ENCODE measurements at places on chromosomes 3 and 15.

- DNase-seq: no peak
Observed at GRCh38 chr3:160210799-160211221, 14.4 kb upstream of the C3orf80 start.

GRCh38 chr15:50880651-50881114, 27.8 kb upstream of the AP4E1 start:
- DNase-seq: no peak

GRCh38 chr3:69647511-69648110, 91.7 kb upstream of the MITF start:
- no peak for DNase-seq

DNA sequence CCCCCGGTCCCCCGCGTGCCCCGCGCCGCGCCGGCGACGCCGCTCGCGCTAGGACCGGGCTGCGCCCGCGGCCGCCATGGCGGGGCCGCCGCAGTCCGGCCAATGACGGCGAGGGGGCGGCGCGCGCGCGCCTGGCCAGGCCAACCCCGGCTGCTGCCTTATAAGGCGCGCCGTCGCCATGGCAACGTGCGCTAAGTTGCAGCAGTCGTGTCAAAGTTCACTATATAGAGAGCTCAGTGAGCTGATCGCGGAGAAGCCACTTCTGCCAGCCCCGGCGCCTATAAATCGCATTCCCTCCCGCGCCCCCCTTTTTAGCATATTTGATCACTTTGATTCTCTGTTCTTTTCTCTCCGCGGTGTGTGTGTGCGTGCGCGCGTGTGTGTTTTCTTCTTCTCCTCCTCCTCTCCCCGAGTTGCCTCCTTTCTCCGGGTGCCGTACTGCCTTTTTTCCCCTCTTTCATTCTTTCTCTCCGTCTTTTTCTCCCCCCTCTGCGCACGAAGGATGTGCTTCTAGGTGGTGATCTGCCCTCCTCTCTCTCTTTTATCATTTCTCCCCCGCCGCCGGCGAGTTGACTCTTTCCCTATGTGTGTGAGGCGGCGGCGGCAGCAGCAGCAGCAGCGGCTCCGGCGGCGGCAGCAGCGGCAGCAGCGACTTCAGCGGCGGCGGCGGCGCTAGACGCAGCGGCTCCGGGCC, at the start of gene NR2F2:
NR2F2 (plus strand) TSS at position 251 of the 694 bp plus-strand sequence. CDS start 1,406 bp downstream, outside the sequence.
- peak; percentile 5 for DNase-seq

DNA sequence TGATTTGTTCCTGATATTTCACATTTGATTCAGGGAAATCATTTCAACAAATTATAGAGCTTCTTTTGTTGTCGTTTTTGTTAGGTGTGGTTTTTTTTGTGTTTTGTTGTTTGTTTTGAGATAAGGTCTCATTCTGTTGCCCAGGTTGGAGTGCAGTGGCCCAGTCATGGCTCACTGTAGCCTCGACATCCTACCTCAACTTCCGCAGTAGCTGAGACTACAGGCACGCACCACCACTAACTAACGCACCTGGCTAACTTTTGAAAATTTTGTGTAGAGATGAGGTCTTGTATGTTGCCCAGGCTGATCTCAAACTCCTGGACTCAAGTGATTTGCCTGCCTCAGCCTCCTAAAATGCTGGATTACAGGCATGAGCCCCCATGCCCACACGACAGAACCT, 177.0 kb downstream of the AKAP13 start:
- no peak for DNase-seq

DNA sequence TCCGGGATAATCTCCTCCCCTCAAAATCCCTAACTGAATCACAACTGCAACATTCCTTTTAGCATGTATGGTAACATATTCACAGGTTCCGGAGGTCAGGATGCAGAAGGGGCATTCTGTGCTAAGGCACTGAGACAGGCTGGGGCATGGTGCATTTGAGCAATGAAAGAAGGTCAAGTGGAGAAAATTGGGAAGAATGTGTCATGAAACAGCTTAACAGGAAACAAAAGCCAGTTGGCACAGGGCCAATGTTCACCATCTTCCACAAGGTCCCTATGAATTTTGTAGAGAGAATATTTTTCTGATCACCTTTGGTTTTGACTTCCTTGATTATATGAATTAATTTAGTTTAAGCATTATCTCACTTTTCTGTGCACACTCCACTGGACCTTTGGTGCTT, 587.7 kb upstream of the NR2F2 start:
- no peak for DNase-seq

- DNase-seq: no peak
Observed at GRCh38 chr3:57141719-57142410, 23.3 kb downstream of the IL17RD start.

- no peak for DNase-seq
Observed at GRCh38 chr3:62379321-62379798, 6.0 kb upstream of the FEZF2 start.

GRCh38 chr15:67013696-67014095, 51.7 kb upstream of the SMAD3 start:
- no peak for DNase-seq

DNA sequence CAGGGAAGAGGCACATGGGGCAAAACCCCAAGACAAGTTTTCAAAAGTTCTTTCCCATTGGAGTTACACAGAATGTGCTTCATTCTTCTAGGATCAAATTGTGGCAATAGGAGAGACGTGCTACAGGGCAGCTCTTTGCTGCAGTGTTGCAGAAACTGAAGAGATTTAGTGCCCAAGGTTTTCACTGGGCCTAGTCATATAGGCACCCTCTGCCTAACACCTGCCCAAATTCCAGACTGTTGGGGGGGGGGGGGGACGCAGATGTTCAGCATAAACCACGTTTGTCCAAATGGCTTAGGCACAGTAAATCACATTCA, 346.8 kb upstream of the ZNF717 start:
- no peak for DNase-seq

DNA sequence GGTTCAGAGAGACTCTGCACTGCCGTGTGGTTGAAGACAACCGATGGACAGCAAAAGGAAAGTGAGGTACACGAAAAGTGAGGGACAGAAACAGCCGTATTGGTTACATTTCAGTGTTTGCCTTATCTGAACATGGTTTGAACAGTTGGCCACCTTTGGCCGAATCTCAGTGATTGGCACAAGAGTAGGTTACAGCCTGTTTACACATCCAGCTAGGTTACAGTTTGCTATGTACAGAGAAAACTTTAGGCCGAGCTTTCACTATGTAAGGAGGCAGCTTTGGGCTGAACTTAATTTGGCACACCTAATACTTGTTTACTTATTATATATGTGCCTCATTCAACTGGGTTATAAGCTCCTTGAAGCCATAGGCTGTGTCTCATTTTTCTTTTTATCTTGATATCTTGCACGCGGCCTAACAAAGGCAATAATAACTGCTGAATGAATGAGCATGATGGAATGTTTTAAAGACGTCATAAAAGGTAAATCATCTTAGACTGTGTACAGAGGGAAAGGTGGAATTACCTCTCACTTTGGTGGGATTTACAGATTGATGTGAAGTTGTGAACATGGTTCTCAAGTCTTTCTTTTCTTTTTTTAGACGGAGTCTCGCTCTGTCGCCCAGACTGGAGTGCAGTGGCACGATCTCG, 17.2 kb upstream of the GREM1 start:
- DNase-seq: no peak

- DNase-seq: no peak
Observed at GRCh38 chr3:71956716-71957115, 171.8 kb upstream of the PROK2 start.

DNA sequence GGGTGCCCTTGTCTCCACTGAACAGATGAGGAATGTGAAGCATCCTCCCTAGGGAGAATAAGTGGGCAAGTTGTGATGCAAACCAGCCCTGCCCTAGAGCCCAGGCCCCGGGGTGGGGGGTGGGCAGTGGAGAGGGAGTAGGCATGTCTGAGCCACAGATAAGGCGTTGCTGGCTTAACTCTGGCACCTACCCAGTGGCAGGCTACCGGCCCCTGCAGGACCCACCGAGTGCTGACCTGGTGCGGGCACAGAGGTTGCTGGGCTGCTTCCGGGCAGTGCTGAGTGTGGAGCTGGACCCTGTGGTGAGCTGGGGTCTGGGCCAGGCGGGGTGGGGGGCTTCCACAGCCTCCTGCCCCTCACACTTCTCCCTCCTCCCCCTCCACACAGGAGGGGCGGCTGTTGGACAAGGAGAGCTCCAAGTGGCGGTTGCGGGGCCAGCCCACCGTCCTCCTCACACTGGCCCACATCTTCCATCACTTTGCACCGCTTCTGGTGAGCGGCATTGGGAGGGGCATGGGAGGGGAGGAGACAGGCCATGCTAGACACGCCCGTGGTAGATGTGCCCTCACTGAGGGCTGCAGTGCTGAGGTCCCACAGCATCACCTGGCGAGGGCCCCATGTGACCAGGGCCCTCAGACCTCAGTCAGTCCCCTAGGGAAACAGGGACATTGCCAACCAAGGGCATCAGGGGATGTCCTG, 10.1 kb downstream of the RNF123 start:
- no peak for DNase-seq

DNA sequence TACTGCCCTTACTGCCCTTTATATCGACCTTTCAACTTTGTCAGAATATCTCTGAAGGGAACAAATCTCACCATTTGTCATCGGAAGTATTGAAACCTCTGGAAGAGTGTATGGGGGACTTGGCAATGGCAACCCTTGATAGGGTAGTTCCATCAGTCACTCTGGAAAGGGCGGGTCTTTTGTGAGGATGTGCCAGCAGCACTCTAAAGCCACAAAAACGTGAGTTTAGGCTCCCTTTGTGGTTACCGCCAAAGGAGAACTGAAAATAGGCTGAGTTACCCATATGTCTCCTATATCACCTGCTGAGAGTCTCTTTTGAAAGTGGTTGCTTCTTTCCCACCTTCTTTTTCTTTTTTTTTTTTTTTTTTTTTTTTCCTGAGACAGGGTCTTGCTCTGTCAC, 296.8 kb upstream of the CHRM5 start:
- no peak for DNase-seq

- DNase-seq: no peak
Observed at GRCh38 chr3:63877737-63878393, 14.2 kb downstream of the ATXN7 start.

- no peak for DNase-seq
Observed at GRCh38 chr15:34239151-34239808, 14.5 kb downstream of the EMC4 start.

DNA sequence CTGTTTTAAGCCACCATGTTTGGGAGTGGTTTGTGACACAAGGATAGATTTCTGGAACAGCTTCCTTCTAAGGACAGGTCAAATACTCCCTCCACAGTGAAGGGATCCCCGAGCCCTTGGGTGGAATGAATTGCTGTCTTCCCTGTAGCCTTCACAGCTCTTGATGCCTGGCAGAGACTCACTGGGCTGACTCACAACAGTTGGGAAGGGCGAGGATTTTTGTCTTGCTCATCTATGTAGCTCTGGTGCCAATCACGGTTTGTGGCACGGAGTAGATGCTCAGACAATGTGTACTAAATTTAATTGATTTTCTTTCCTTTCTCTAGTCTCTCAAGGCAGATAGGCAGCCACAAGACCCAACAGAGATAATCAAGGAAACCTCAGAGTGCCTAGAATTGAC, 27.0 kb downstream of the CRYGS start:
- DNase-seq: no peak

- DNase-seq: peak; percentile 47
Observed at GRCh38 chr3:108090049-108090700, 656 bp downstream of the CD47 start.

GRCh38 chr3:16548721-16549120, 35.2 kb upstream of the RFTN1 start:
- no peak for DNase-seq

- no peak for DNase-seq
Observed at GRCh38 chr15:74304431-74304830, 63.0 kb downstream of the CYP11A1 start.

DNA sequence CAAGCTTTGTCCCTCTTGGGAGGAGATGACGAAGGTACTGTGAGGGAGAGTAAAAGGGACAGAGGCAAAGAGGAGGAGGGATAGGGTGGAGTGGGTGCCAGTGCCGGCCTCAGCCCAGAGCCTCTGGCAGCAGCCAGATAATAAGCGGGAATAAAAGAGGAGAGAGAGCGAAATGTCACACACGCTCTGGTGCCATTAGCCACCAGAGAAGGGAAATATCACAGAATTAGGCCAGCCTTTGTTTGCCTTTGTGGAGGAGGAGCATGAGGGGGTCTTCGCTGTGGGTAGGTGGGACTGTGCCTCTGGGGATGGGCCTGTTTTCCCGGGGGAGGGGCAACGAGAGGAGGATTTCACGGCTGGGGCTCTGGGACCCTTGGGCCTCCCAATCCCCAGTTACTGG, 67.8 kb downstream of the LINGO1 start:
- DNase-seq: no peak

DNA sequence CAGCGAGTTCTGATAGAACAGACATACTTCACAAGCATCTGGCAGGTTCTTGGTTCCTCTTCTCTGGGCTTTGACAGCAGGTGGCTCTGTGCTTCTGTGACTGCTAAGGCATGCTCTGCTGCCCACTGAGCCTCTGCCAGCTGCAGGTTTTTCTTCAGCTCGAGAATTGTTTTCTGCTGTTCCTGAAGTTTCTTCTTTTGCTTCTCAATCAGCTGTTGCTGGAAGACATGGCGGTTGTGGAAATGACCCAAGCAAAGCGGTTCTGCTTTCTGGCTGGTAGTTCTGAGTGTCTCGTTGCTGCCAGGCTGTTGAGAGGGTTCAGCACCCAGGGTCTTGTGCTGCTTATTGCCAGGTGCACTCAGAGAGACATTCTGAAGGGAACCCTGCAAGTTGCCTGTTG, 50.8 kb downstream of the CCDC191 start:
- DNase-seq: no peak

GRCh38 chr3:171653701-171654100, 156.6 kb downstream of the PLD1 start:
- DNase-seq: no peak

DNA sequence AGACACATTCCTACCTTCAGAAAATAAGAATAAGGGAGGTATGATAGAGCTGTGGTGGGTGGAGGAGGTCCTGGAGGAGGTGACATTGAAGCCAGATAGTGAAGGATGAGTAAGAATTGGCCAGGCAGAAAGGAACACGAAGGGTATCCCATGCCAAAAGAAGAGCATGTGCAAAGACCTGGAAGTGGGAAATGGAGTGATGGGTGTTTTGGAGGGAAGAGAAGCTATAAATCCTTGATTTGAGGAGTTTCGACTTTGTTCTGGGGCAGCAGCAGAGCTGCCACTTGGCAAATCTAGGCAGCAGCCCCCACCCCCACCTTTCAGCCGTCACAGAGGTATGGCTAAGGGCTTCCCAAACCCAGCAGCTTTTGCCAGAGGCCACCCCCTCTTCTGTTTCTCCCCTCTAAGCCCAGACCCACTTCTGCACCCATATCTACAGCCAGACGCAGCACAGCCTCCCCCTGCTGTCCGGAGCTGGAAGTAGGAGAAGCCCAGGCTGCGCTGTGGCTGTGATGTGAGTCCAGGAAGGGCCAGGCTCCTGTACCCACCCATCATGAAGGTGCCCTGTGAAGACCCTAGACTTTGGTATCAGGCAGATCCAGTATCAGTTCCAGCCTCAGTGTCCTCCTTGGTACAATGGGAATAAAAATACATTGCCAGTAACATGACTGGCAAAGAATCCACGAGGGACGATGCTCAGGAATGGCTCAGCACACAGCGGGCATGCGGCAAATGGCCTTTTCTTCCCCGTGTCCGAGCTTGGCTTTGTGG, 188.7 kb upstream of the LINGO1 start:
- DNase-seq: no peak
